ENCODE measurements at places on chromosomes 2 and 18.

GRCh38 chr2:46361920-46362666 lies 64.9 kb downstream of the EPAS1 start:
- DNase-seq: no peak

- no peak for DNase-seq
These were observed 815.9 kb upstream of the CNTNAP5 start for GRCh38 chr2:123209202-123209601.

GRCh38 chr2:86309966-86310365 lies 27.5 kb downstream of the REEP1 start:
- DNase-seq: no peak

- no peak for DNase-seq
These were observed 571.2 kb downstream of the ZEB2 start for GRCh38 chr2:143948710-143949109.

DNA sequence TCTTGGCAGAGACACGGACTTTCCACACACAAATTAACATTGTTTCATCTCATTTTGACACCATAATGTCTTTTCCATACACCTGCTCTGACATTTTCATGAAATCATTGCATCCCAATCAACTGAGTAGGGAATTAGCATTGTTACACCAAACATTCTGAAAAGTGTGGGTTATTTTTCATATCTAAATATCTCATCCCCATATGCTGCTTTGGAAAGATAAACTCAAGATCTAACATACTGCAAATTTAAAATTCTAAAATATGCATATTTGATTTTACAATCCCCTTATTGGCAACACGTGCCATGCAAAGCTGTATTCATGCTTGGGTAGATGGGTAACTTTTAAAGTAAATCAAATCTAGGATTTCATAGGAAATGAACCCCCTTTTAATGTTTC lies 242.9 kb downstream of the ZNF516 start:
- no peak for DNase-seq

- DNase-seq: no peak
These were observed 9.6 kb upstream of the MMADHC start for GRCh38 chr2:149597050-149597667.

DNA sequence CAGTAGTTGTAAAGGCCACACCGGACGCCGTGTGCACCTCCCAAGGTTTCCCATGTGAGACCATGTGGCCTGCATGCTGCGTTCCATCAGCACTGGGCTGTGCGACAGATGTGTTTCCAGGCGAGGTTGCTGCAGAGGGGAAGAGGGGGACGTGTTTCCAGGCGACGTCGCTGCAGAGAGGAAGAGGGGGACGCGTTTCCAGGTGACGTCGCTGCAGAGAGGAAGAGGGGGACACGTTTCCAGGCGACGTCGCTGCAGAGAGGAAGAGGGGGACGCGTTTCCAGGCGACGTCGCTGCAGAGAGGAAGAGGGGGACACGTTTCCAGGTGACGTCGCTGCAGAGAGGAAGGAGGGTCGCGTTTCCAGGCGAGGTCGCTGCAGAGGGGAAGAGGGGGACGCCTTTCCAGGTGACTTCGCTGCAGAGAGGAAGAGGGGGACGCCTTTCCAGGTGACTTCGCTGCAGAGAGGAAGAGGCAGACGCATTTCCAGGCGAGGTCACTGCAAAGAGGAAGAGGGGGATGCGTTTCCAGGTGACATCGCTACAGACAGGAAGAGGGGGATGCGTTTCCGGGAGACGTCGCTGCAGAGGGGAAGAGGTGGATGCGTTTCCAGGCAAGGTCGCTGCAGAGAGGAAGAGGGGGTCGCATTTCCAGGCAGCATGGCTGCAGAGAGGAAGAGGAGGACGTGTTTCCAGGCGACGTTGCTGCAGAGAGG lies 24.5 kb downstream of the NFATC1 start:
- DNase-seq: no peak

DNA sequence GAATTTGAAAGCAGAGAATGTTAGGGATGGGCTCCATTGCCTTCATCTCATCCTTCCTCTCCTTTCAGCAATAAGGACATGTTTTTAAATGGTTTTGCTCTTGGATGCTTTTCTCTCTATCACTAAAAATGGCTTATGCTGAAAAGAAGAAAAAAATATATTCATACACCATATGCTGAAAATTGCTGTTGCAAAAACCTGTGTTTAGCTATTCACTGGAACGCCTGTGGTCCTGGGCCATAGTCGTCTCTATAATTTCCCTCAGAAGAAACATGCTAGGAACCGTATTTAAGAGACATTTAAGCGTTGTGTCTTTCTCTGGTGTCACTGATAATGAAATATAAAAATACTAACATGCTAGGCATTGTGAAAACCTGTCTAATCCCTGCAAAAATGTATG lies 324.9 kb downstream of the TSN start:
- no peak for DNase-seq

- DNase-seq: no peak
These were observed 243.2 kb upstream of the KCNH7 start for GRCh38 chr2:163081754-163082153.

GRCh38 chr2:147688242-147688641 lies 156.6 kb upstream of the ACVR2A start:
- DNase-seq: no peak

GRCh38 chr2:68658266-68658665 lies 14.9 kb downstream of the PROKR1 start:
- no peak for DNase-seq

DNA sequence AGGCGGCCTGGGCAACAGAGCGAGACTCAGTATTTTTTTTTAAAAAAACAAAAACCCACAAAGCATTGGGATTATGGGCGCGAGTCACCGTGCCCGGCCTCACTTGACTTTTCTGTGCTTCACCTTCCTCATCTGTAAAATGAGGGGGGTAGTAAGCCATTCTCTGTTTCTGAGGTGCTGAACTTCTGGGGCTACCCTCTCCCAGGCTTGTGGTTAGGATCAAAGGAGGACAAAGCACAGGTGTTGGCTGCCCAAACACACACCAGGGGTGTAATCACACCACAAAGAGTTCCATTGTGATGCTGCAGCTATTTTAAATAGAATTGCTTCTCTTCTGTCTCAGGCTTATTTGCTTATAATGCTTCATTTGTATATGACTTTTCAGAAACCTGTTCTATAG lies 35.8 kb upstream of the INHBB start:
- no peak for DNase-seq

- DNase-seq: no peak
These were observed 651.6 kb downstream of the LRRTM4 start for GRCh38 chr2:76870581-76870980.

GRCh38 chr18:67496469-67496868 lies 20.1 kb downstream of the DSEL start:
- no peak for DNase-seq

- DNase-seq: no peak
These were observed 241.8 kb upstream of the EPC2 start for GRCh38 chr2:148402786-148403185.

GRCh38 chr2:86037141-86037794 lies 68.4 kb downstream of the POLR1A start:
- no peak for DNase-seq
